HAP-1 (cell line): ENCODE measurements at places on chromosomes 5 and 9.

DNA sequence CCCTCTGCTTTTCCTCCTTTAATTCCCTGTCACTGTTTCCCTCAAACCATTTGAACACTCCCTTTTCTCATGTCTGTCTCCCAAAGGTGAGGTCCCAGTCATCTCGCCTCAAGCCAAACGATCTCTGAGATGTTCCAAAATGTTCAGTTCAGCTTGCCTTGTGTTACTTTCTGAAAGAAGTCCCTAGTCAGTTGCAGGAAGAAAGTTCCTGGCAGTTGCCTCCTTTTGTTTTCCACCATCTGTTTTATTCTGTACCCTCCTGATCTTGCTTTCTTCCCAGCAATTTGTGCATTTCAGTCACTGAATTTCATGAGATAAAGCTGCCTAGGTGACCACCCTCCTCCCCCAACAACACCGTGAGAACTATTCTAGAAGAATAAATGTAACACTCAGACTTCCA lies 277.5 kb downstream of the EPB41L4A start:
- no peak for DNase-seq

- no peak for DNase-seq
Measured at GRCh38 chr5:154262342-154262741, 71.8 kb downstream of the GALNT10 start.

- no peak for DNase-seq
Measured at GRCh38 chr5:176341325-176342157, 20.0 kb downstream of the KIAA1191 start.

DNA sequence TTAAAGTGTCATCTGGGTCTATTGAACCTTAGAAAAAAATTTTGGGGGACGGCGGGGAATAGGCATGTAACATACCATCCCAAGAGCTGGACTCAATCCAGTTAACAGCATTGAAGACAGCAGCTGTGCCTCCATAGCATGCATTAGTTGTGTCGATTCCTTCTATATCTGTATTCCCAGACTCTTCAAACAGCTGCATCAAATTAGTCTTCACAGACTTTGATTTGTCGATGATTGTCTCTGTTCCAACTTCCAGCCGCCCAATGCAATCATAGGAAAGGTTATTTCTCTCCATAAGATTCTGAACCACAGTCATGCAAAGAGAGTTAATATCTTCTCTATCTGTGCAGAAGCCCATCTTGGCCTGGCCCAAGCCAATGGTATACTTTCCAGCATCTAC lies 14.8 kb downstream of the HMGCS1 start:
- no peak for DNase-seq

DNA sequence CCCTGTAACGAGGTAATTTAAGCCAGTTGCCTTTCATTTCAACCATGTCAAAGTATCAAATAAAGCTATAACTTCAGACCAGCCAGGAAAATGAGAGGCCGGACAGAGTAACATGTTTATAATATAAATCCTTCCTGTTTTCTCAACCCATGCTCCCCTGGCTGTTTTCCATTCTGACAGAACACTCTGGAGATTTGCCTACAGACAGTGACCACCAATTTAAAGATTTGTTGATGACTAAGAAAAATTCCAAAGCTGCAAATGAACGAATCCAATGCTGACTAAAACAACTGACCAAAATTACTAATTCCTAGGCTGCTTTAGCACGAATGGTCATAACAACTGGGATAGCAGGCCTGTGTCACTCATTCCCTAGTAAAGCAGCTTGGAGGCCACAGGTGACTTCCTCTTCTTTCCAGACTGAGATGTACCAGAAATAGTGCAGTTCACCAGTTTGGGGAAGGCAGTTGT lies 141.4 kb downstream of the AOPEP start:
- no peak for DNase-seq

DNA sequence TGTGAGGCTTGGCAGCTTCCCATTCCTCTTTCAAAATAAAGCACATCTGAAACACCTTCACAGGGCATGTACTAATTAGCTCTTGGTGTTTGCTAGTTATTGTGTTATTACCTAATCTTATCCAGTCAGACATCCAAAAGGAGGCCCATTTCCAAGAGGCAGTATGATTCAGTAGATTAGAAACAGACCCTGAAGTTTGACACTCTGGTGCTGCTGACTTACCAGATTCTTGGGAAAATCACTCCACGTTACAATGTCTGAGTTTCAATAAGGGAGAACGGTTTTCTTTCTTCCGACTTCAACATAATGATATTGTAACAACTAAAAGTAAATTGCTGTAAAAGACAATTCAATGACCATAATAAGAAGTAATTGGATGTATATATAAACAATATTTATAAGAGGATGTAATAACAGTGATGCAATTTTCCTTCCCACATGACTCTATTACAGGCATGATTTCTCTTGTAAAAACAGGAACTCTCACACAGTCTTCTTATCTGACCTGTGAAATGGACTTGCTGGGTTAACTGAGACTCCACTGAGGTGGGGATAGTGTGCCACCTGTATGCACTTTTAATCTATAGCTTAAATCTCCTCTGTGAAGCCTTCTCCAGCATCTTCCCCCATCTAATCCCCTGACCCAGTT lies 181.3 kb upstream of the ELL2 start:
- no peak for DNase-seq

DNA sequence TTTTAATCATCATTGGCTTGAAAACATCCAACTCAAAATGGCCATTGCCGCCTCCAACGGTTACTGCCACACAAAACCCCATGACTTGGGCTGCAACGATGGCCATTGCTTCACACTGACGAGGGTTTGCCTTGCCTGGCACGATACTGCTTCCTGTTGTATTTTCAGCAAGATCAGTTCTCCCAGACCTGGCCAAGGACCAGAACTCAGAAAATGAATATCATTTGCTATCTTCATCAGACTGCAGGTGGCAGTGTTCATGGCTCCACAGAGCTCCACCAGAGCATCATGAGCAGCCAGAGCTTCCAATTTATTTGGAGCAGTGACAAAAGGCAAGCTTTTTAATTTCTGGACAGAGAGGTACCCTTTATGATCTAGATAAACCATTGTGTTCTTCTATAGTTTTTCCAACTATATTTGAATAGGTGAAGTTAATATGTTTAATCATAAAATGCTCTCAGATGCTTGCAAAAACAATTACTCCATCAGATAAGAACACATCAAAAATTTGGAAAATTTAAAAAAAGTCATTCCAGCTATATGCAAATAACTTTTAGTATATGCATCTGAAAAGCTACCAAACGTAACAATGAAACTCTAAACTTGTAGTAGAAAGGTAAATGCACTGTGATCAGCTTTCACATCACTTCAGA lies 10.4 kb downstream of the AMACR start:
- peak; percentile 57 for DNase-seq

DNA sequence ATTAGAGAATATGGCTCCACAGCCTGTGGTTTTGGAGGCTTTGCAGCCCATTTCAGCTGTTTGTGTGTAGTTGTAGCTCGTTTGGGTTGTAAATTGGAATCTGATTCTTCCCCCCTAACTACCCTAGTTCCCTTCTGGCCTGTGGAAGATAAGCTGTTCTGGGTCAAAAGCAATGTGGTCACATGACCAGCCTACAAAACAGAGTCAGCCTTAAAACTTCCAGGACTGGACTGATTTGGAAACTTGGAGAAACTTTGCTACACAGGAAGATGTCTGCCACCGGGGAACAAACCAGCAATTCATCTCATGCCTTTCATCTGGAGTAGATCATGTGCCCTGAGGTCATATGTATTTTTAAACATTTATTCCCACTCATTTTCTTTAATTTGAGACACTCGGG lies 83.8 kb downstream of the DAPK1 start:
- no peak for DNase-seq

- DNase-seq: no peak
Measured at GRCh38 chr5:20331826-20332225, 343.8 kb upstream of the CDH18 start.

DNA sequence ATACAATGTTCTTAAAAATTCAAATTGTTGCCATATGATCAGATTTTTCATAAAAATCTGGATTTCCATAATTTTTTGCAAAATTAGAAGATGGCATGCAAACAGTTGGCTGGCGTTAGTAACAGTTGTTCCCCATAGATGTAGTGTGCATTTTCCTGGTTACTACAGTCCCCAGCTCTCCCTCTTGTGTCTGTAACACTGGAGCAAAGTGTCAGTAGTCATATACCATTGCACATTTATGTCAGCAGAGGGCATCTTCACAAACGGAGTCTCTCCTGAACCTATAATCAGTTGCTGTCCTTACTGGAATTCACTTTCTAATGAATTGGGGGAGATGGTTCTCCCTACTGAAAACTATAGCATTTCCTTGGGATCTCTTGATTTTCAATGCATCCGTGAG lies 44.7 kb upstream of the DMAC1 start:
- peak; percentile 45 for DNase-seq

GRCh38 chr9:28584542-28584941 lies 1011.3 kb upstream of the C9orf72 start:
- DNase-seq: no peak

GRCh38 chr5:110853267-110853666 lies 114.5 kb downstream of the SLC25A46 start:
- DNase-seq: no peak
